Stimulated activated CD8-positive, alpha-beta memory T cell treated with anti-CD3 and anti-CD28 coated beads, Interleukin-4, amount 100 ng/mL, for 1 hour (primary cell): ENCODE measurements at places on chromosomes 13 and 19.

DNA sequence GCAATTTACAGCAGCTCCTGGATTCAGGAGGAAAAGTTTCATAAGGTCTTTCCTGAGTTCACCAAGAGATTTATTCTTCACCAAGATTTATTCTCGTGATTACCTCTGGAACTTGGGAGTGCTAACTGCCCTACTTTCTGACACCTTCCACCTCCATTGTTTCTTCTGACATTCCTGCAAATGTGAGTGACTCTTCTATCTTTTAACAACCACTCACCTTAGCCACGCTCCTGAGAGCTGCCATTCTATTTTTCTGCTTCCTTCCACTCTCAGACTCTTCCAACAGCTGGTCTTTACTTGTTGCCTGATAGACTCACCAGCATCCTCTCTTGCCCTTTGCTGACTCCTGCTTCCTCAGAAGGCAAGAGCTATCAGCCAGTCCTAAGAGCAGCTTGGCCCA lies 11.5 kb upstream of the CBY2 start:
- no peak for DNase-seq

DNA sequence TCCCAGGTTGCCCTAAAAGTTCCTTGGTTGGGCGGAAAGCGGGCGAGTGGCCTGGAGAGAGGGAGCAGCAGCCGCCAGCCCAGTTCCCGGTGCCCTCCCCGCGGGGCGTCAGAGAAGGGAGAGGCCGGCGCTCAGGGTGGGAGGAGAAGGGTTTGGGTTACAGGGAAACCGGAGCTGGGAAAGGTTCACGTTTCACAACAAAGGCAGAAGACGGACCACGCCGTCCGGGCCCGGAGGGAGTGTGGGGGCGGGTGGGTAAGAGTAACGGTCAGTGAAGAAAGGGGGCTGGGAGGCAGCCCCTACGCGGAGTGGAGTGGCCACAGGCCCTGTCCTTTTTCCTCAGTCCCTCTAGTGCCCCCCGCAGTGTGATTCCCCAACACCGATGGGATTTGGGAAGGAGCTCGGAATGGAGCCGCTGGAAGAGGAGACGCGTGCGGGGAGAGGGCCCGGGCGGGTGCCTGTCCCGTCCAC lies 1.6 kb downstream of the SIX5 start:
- DNase-seq: no peak

DNA sequence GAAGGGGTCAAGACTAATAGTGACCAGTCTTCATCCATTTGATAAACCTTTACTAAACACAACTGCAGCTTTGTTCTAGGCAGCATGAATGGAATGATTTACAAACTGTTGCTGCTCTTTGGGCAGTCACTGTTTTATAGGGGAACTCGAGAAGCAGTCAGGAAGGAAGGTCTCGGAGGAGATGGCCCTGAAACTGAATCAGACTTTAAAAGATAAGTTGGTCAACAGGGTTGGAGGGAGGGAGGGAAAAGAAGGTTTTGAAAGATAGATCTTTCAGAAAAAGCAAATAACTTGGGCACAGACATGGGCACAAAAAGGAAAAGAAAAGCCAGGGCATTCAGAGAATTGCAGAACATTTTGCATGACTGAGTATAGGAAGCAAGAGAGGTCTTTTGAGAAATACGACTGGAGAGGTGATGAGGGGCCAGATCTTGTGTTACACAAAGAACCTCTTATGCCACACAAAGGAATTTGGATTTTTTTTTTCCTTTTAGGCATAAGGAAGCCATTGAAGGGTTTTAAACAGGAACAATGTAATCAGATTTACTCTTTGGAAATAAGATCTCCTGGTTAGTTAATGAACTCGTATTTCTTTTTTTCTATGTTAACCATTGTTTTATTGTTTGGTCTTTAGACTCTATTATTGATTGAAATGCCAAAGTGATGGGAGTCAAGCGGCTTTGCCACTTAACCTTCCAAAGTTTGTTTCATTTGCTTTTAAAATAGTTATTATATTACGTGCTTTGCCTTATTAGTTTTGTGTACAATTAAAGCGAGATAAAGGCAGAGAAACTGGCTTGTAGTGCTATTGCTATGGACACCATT lies 37.5 kb upstream of the SACS start:
- DNase-seq: no peak

DNA sequence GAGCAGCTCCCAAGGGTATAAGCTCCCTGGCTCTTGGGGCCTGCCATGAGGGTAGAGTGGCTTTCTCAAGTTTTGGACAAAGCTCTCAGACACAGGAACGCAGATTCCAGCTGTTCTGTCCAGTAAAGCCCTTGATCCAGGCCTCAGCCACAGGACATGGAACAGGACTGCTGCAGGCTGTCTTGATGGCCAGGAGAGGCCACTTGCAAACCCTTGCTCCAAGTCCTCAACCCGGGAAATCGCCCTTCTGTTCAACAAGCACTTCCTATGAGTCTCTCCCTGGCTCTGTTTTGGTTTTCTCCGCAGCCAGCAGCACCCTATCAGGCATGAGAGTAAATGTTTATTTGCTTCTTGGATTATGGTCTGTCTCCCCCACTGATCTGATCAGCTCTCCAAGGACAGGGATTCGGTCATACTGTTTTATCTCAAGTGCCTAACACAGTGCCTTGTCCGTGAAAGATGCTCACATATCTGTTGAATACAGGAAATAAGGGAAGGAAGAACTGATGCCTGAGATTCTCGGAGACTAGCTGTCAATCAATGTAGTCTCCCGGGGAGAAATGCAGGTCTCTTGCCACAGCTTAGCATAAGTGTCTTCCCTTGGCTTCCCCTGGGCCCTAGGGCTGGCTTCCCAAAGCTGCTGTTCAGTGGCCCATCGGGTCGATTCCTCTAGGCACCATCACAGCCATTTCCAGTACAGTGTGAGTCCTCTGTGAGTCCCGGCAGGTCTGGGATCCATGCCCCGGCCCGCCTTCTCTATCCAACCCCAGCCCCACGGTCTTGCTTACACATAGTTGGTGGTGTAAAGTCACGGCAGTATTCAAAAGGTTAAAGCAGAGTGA lies 90.8 kb downstream of the TSHZ3 start:
- no peak for DNase-seq

GRCh38 chr19:47109541-47110375 lies 3.8 kb downstream of the ZC3H4 start:
- no peak for DNase-seq

DNA sequence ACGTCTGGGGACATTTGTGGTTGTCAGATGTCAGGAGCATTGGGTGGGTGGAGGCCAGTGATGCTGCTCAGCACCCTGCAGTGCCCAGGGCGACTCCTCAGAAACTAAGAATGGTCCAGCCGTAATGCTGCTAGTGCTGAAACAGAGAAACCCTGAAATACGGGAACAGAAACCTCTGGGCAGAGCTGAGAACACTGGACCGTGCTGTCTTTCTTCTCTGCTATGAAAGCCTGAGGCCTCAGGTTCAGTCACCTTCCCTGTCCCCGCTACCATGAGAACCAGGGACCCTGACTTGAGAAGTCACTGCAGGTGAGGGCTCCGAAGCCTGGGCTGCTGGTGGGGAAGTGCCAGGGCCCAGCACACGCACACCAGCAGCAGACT lies 13.4 kb downstream of the CAPS start:
- DNase-seq: no peak

DNA sequence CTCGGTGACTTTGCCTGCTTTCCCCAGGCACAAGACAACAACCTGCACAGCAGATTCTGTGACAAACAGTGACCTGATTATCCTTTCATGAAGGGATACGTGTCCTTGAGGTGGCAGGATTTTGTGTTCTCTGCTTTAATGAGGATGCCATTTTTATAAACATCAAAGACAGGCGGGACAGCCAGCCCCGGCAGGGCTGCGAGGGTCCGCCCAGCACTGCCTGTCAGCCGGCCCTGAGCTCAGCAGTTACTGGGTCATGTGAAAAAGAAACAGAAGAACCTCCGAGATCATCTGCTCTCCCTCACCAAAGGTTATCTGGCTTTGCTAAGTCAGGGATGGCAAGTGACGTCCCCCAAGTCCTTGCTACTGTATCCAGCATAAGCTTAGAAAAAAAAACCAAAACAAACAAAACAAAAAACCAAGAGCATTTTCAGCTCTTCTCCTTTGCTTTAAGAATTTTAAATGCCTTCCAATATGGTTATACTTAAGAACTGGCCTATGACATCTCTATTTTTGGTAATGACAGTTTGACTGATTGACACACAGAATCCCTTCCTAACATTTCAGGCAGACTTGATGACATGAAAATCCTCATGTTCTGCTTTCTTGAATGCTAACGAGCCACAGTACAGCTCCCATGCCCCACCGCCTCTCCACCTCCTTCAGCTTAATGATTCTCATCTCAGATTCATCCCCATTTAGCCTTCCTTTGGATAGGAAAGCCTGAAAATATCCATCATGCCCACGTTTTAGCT lies 666.6 kb upstream of the ARGLU1 start:
- no peak for DNase-seq

GRCh38 chr13:113813070-113813748 lies 50.7 kb downstream of the GAS6 start:
- DNase-seq: no peak

DNA sequence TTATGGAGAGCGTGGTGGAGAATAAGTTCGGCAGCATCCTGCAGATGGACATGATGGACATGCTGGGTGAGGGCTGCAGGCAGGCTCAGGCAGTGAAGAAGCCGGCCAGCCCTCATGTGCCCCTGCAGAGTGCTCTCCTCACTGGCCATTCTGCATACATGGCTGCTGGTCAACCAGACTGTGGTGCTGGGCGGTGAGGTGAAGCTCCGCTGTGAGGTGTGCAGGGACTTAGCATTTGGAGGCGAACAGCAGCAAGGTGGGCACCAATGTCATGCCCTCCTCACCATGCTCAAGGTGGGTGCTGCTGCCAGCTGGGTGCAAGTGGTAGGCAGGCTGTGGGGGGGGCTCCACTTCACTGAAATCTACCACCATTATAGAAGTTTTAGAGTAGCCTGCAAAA lies 5.7 kb upstream of the ZNF492 start:
- DNase-seq: no peak

DNA sequence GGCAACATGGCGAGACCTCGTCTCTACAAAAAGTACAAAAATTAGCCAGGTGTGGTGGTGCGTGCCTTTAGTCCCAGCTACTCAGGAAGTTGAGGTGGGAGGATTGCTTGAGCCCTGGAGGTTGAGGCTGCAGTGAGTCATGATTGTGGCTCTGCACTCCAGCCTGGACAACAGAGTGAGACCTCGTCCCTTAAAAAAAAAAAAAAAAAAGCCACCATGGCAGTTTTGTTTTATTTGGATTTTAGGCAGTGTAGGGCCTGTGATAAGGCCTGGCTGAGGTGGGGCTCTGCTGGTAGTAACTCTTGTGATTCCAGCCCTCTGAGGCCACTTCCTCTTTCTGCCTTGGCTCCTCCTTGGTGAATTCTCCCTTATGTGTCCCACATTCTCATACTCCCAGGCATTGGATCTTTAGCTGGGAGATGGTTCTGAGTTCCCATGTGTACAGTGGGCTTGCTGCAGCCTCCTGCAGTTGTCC lies 39.2 kb downstream of the GATAD2A start:
- DNase-seq: no peak

GRCh38 chr13:63304497-63304896 lies 1888.8 kb upstream of the PCDH20 start:
- no peak for DNase-seq

DNA sequence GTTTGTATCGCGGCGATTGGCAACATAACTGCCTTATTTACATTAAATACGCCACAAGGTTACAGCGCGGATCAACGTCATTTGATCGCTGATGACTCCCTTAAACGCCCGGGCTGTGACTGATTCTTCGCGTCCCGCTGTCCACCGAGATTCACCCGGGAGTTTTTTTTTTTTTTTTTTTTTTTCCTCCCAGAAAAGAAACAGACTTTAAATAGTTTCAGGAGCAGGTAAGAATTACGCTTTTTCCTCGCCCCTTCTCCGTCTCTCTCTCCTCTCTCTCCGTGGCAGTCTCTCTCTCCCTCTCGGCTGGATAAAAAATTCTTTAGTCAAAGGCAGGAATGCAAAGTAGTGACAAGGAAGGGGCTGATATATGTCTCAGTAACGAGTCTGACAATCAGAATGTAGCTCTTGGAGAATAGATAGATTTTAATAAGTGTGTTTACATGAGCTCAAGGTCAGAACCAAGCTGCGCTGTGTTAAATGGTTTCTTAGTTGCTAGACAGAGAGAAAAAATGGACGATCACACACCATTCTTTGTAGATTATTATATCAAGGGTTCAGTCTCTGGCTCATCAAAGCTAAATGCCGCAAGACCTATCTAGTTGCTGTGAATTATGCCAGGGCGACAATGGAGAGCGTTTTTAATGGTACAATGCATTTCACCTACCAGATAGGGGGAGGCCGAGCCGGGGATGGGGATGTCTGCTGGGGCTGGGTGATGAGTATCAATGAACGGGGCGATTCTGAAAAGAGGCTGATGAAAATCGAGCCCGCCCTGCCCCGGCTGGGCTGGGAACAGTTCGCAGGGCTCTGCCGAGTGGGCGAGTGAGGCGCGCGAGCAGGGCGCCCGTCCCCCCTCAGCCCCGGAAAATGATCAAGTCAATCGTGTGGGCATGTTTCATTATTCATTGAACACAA lies 147.2 kb upstream of the ZNF536 start:
- no peak for DNase-seq

- DNase-seq: no peak
Observed at GRCh38 chr13:20998649-20999415, 62.6 kb downstream of the LATS2 start.

DNA sequence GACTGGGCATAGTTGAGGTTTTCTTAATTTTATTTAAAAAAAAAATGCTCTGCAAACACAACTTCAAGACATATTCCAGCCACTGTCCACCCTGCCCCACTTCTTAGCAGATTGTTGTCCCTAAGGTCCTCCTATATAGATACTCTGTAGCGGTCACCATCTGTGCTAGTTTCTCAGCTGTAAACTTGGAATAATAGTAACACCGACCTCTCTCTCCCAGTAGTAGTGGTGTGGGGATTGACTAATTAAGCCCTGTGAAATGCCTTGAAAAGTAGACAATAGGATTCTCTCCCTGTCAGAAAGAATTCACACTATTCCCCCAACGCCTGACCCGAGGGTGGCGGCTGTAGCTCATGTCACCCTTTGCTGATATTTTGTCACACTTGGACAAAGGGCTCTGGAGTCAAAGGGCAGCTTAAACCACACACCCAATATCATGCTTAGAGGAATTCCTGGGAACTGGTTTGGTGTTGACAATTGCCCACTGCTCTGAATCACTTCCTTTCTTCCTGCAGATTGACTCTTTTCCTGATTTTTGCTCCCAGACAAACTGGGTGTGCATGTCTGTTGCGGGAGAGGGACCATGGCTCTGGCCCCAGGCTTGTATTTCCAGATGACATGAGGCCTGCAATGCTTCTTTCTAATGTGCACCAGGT lies 9.2 kb upstream of the SERP2 start:
- no peak for DNase-seq
